Fibroblast of lung (primary cell): ENCODE measurements at places on chromosomes 7 and 10. TPM values are rescaled to one million over a fixed set of nuclear protein-coding genes. Genes with fewer than 3 reads are reported as not detected.

Gene LRRN3
- total RNA-seq, result 0.26 and 1.8 TPM in 2 replicates

Gene ELOVL3
- total RNA-seq, result 0.26 and 0.66 TPM in 2 replicates

- no peaks in the 10 kb centered on the region for H3K27me3 ChIP-seq
- H3K27ac ChIP-seq, result no peak overlapping the region
- DNase-seq, result no peak
- no peaks in the 10 kb centered on the region for H3K4me1 ChIP-seq
Measured at GRCh38 chr7:22802426-22802825, 20.2 kb downstream of the TOMM7 start.

Gene FRMD4A
- 22.9 and 26.9 TPM in 2 replicates for total RNA-seq

Gene ADARB2
- total RNA-seq, result not detected in 2 replicates

GRCh38 chr10:51090190-51090589, 15.9 kb downstream of the PRKG1 start:
- no peaks in the 10 kb centered on the region for H3K36me3 ChIP-seq
- no peaks in the 10 kb centered on the region for H3K4me1 ChIP-seq
- H3K4me3 ChIP-seq, result no peak overlapping the region
- H3K27ac ChIP-seq, result no peak overlapping the region
- H3K27me3 ChIP-seq, result no peaks in the 10 kb centered on the region

DNA sequence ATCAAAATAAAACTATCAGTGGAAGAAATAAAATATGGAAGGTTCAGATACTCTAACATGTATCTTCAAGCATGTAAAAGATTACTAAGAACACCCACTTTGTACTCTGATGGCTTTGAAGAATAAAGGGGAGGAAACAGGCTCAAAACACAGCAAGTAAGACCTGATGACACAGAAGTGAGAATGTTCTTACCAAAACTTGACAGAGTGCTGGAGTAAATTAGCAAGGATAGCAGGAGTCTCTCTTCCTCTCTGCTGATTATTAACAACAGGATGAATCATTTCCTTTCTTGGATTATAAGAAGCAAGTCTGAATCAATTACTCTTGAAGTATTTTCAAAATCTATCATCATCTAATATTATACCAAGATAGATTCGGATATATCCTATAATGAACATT, 47.5 kb downstream of the GLI3 start:
- H3K4me3 ChIP-seq, result no peak overlapping the region
- no peaks in the 10 kb centered on the region for H3K36me3 ChIP-seq
- DNase-seq, result peak; percentile 25

GRCh38 chr10:10612151-10612550, 405.5 kb upstream of the CELF2 start:
- no peak overlapping the region for H3K27ac ChIP-seq
- no peak overlapping the region for H3K4me3 ChIP-seq
- DNase-seq, result no peak

Gene ZFAND2A
- total RNA-seq, result 18.7 and 20.5 TPM in 2 replicates

DNA sequence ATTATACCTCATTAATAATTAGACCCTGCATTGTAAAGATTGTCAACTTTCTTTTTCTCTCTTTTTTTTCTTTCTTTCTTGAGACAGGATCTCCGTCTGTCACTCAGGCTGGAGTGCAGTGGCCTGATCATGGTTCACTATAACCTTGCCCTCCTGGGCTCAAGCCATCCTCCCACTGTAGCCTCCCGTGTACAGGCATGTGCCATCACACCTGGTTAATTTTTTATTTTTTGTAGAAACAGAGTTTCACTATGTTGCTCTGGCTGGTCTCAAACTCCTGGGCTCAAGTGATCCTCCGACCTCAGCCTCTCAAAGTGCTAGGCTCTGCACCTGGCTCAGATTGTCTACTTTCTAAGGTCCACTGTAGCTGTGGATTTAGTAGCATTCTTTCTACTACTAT, 50.7 kb downstream of the MDFIC start:
- peaks cover 9% of the 10 kb centered on the region for H3K4me1 ChIP-seq
- no peak for DNase-seq
- no peaks in the 10 kb centered on the region for H3K36me3 ChIP-seq
- no peak overlapping the region for H3K4me3 ChIP-seq
- no peak overlapping the region for H3K27ac ChIP-seq

DNA sequence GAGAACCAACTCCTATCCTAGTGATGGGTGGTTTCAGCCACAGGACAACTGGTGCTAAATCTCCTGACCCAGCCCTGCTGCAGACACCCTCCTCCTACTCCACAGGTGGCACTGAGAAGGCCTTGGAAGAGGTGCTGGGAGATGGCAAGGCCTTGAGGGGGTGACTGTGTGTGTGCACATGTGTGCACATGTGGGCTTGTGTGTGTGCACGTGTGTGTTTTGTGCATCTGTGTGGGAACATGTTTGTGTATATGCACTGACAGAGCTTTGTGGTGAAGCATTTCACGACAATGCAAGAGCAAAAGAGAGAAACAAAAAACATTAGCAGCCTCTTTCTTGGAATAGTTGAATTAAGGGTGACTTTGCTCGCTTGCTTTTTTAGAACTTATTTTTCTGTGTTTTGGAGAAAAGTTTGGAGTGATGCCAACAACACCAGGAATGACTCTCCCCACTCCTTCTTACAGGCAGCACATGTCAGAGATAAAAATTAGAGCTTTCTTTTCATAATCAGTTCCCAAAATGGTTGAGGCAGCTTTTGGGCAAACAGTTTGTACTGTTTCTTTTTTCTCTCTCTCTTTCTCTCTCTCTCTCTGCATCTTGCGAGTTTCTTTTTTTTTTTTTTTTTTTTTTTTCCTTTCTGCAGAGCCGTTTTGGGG, 69.5 kb downstream of the SEC61G start:
- no peak for DNase-seq
- no peaks in the 10 kb centered on the region for H3K4me1 ChIP-seq
- H3K4me3 ChIP-seq, result no peak overlapping the region
- no peaks in the 10 kb centered on the region for H3K27me3 ChIP-seq
- no peak overlapping the region for H3K27ac ChIP-seq
- no peaks in the 10 kb centered on the region for H3K36me3 ChIP-seq

Gene GRID2IP
- total RNA-seq, result not detected in 2 replicates

DNA sequence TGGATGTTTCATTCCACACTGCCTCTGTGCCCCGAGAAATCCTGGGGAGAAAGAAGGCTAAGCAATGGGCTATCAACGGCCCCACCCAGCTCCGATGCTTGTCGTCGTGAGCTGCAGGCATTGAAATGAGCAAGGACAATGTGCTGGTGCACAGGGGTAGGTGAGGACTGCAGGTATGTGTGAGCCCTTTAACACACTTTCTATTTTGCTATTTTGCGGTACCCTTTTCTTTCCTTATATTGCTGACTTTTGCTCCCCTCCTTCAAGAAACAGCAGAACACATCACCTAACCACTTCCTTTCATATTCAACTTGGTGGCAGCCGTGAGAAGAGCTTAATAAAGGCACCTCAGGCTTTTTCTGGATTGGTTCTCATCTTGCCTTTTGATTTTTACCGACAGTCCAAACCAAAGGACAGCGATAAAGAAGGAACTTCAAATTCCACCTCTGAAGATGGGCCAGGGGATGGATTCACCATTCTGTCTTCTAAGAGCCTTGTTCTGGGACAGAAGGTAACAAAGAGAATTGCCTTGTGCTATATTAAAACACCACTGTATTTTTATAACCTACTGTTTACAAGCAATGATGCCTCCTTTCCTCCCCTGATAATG, 39.2 kb downstream of the AIFM2 start:
- H3K4me1 ChIP-seq, result no peaks in the 10 kb centered on the region
- no peak overlapping the region for H3K27ac ChIP-seq
- no peak overlapping the region for H3K4me3 ChIP-seq
- no peaks in the 10 kb centered on the region for H3K36me3 ChIP-seq
- no peaks in the 10 kb centered on the region for H3K27me3 ChIP-seq

DNA sequence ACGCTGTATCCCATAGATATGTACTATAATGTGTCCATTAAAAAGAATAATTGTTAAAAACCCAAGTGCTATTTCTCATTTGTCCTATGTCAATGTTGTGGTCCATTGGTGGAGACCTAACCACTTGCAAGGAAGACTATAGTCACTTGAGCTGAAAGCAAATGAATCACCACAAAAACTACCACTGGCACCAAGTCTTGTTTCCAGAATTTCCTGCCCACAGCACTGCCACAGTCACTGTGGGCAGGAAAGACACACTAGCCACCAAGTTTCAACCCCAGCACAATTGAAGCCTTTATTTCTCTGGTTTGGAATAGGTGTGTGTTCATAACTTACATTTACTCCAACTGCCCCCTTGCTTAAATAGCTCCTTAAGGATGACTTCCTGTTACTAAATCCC, 12.4 kb downstream of the DIP2C start:
- peaks cover 6% of the 10 kb centered on the region for H3K4me1 ChIP-seq
- H3K27ac ChIP-seq, result no peak overlapping the region
- H3K4me3 ChIP-seq, result no peak overlapping the region

Gene EEF1AKMT2
- 14.4 and 20.5 TPM in 2 replicates for total RNA-seq

Gene CC2D2B
- total RNA-seq, result 0.26 and 0.33 TPM in 2 replicates

GRCh38 chr10:58164517-58164916, 103.2 kb downstream of the IPMK start:
- no peaks in the 10 kb centered on the region for H3K36me3 ChIP-seq
- no peak overlapping the region for H3K27ac ChIP-seq
- no peak for DNase-seq

DNA sequence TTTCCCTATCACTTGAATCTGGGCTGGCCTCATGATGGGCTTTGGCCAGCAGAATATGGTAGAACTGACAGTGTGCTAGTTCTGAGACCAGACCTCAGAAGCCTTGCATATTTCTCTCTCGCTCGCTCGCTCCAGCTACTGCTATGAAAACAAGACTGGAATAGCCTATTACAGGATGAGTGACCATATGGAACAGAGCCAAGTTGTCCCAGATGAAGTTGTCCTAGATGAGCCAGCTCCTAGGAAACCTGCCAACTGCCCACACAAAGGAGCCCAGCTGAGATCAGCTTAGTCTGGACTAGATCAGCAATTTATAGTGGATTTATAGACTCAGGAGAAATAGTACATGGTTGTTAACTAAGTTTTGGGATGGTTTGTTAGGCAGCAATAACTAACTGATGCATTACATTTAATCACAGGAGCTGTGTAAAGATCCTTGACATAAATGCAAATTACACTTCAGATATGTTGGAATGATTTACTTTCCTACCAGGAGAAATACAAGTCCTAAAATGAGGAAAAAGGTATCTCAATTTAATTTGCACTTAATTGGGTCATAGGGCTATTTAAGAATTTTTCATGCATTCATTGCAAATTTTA, 6.8 kb upstream of the HECW1 start:
- no peaks in the 10 kb centered on the region for H3K27me3 ChIP-seq
- no peaks in the 10 kb centered on the region for H3K4me1 ChIP-seq
- DNase-seq, result peak; percentile 65
- H3K36me3 ChIP-seq, result no peaks in the 10 kb centered on the region
- no peak overlapping the region for H3K4me3 ChIP-seq

DNA sequence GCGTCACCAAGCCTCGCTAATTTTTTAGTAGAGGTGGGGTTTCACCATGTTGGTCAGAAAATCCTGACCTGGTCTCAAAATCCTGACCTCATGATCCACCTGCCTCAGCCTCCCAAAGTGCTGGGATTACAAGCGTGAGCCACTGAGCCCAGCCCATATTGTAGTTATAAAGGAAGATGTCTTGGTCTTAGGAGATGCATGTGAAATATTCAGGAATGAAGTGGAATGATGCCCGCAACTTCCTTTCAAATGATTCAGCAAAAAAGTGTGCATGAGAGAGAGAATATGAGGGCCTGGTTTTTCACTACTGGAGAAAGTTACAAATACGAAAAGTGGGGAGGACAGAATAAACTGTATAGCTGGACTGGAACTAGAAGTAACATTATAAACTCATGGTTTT, 15.9 kb downstream of the TMEM209 start:
- H3K36me3 ChIP-seq, result peaks cover 2% of the 10 kb centered on the region
- H3K27me3 ChIP-seq, result no peaks in the 10 kb centered on the region
- H3K4me1 ChIP-seq, result no peaks in the 10 kb centered on the region
- no peak overlapping the region for H3K27ac ChIP-seq
- no peak overlapping the region for H3K4me3 ChIP-seq

Gene AP5Z1
- 27.5 and 32.2 TPM in 2 replicates for total RNA-seq

GRCh38 chr7:107104801-107105200, 60.3 kb downstream of the PRKAR2B start:
- no peaks in the 10 kb centered on the region for H3K4me1 ChIP-seq
- H3K36me3 ChIP-seq, result no peaks in the 10 kb centered on the region
- H3K4me3 ChIP-seq, result no peak overlapping the region
- DNase-seq, result no peak

DNA sequence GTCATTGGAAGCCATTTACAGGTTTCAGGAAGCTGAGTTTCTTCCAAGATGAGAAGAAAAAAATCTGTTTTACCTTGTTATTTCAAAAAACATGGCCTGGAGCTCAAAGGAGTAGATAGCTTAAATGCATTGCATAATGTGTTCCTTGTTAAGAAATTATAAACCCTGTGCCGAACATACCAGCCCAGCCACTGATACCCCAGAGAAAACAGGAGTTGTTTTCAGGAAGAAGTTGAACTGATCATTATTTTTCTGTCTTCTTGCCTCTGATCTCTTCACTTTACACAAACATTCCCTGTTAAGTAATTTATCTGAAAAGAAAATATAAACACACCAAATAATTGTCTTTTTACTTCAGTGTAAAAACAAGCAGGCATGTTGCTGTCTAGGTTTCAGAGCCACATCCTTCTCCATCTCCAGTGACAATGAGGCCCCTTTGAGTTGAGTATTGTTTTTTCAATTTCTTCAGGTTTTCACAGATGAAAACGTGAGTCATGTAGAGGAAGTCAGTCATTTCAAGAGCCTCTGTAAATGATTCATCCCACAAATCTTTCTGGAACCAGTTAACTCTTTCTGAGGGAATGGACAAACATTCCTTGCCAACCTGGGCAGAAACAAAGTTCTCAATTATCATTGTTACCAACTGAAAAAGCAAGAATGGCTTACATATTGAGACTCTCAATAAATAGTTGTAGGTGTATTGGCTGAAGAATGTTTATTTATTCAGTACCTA, 244.2 kb downstream of the IPMK start:
- DNase-seq, result peak; percentile 67
- no peaks in the 10 kb centered on the region for H3K27me3 ChIP-seq
- no peaks in the 10 kb centered on the region for H3K36me3 ChIP-seq
- H3K27ac ChIP-seq, result peak overlapping the region; percentile 72
- H3K4me1 ChIP-seq, result no peaks in the 10 kb centered on the region
- no peak overlapping the region for H3K4me3 ChIP-seq

DNA sequence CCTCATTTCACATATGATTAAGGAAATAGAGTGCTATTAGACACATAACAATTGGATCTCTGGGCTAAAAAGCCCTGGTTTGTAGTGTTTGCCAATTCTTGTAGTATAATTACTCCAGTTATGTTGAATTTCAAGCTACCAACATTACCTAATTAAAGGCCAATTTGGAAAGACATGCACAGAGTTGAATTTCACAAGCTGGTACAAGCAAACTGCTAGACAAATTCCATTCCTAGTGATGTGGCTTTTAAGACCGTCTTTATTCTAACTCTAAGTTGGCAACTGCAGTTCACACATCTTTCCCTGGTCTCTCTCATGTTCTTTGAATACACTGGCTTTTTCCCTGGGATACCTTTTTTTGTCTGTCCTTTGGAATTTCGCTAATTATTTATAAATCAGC, 384.1 kb upstream of the CNTNAP2 start:
- no peaks in the 10 kb centered on the region for H3K36me3 ChIP-seq
- H3K4me1 ChIP-seq, result no peaks in the 10 kb centered on the region
- H3K4me3 ChIP-seq, result no peak overlapping the region
- DNase-seq, result peak; percentile 6
- H3K27ac ChIP-seq, result no peak overlapping the region

GRCh38 chr10:131119626-131120355, 191.7 kb downstream of the TCERG1L start:
- H3K27ac ChIP-seq, result no peak overlapping the region
- H3K4me3 ChIP-seq, result no peak overlapping the region
- no peaks in the 10 kb centered on the region for H3K36me3 ChIP-seq
- no peak for DNase-seq
- no peaks in the 10 kb centered on the region for H3K4me1 ChIP-seq
- H3K27me3 ChIP-seq, result no peaks in the 10 kb centered on the region

Gene SAP25
- not detected in 2 replicates for total RNA-seq

Gene ZNF425
- 4.6 and 5.4 TPM in 2 replicates for total RNA-seq
